ENCODE measurements at places on chromosomes 6 and 20. TPM values are rescaled to one million over a fixed set of nuclear protein-coding genes. Genes with fewer than 3 reads are reported as not detected.

NT5E gene
- total RNA-seq = 33.2 TPM

ZSWIM3 gene
- 1.8 TPM for total RNA-seq

PRL gene
- not detected for total RNA-seq

KCNQ5 gene
- 1.5 TPM for total RNA-seq

GMPR gene
- total RNA-seq = 6.0 TPM

JAG1 gene
- total RNA-seq = 33.7 TPM

BCLAF1 gene
- total RNA-seq = 69.1 TPM

SLPI gene
- total RNA-seq = 15.2 TPM

CRISP2 gene
- not detected for total RNA-seq

GPR63 gene
- total RNA-seq = 0.36 TPM

MAP3K5 gene
- total RNA-seq = 2.3 TPM

TUBB1 gene
- not detected for total RNA-seq

NOX3 gene
- not detected for total RNA-seq

GGTLC1 gene
- not detected for total RNA-seq

LGSN gene
- 2.7 TPM for total RNA-seq

KCNS1 gene
- total RNA-seq = not detected

EPHA7 gene
- total RNA-seq = 0.05 TPM

ECT2L gene
- not detected for total RNA-seq

EMILIN3 gene
- total RNA-seq = 0.43 TPM

ARID1B gene
- 16.0 TPM for total RNA-seq

NINL gene
- 17.2 TPM for total RNA-seq

GNRH2 gene
- not detected for total RNA-seq

FOXF2 gene
- total RNA-seq = 23.1 TPM

DTD1 gene
- total RNA-seq = 80.2 TPM

C2 gene
- 0.31 TPM for total RNA-seq

TMEM217 gene
- total RNA-seq = 0.53 TPM

MRAP2 gene
- total RNA-seq = 1.7 TPM

IGF2R gene
- total RNA-seq = 32.3 TPM

PRND gene
- not detected for total RNA-seq

BMP6 gene
- total RNA-seq = 20.7 TPM

SLC17A1 gene
- total RNA-seq = 0.16 TPM

SLC32A1 gene
- total RNA-seq = not detected

DNAH8 gene
- total RNA-seq = not detected

KCNK16 gene
- total RNA-seq = not detected

KCNG1 gene
- 25.0 TPM for total RNA-seq

RIMS4 gene
- 1.8 TPM for total RNA-seq

All from A549 treated with Mapracorat at 1 μM for 4 hours (cell line).